ENCODE measurements at places on chromosomes 5 and 9.

- no peak for DNase-seq
These were observed 699.0 kb downstream of the BRINP1 start for GRCh38 chr9:118670011-118670953.

GRCh38 chr5:93821891-93822415, 80.6 kb upstream of the POU5F2 start:
- no peak for DNase-seq

DNA sequence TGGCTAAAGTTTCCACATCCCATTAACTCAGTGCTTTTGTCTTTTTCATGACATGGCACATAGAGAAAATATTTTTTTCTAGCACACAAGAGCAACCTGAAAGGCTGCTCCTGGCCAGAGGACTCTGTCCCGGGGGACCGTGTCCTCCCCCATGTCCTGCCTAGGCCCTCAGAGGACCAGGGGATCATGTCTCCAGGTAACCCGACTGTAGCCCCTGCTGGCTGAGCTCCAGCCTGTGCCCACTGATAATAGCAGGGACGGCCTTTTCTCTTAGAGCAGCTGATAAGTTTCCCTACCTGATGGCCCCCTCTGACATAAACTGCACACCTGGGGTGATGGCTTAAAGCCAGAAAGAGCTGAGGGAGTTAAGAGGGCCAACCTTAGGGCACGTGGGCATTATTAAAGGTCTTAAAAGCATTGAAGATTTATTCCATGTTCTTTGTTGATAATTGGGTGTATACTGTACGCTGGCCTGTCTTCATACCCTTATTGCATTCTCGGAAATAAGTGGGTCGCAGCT, 5.9 kb downstream of the HDHD3 start:
- DNase-seq: no peak

GRCh38 chr5:55634209-55634805, 77.8 kb downstream of the SLC38A9 start:
- no peak for DNase-seq

DNA sequence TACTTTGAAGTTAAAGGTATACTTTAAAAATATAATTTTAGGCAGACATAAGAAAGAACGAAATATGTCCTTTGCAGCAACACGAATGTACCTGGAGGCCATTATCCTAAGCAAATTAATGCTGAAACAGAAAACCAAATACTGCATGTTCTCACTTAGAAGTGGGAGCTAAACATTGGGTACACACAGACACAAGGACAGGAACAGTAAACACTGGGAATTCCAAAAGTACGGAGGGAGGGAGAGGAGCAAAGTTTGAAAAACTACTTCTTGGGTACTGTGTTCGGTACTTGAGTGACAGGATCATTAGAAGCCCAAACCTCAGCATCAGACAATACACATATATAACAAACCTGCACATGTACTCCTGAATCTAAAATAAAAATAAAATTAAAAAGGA, 40.9 kb downstream of the TJP2 start:
- DNase-seq: no peak

DNA sequence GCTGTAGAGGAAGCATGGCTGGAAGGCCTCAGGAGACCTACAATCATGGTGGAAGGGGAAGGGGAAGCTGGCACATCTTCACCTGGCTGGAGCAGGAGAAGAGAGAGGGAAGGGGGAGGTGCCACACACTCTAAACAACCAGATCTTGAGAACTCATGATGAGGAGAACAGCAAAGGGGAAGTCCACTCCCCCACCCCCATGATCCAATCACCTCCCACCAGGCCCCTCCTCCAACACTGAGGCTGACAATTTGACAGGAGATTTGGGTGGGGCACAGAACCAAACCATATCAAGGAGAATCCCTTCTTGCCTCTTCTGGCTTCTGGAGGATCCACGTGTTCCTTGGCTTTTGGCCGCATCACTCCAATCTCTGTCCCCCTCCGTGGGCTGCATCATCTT, 13.1 kb upstream of the CMBL start:
- no peak for DNase-seq

DNA sequence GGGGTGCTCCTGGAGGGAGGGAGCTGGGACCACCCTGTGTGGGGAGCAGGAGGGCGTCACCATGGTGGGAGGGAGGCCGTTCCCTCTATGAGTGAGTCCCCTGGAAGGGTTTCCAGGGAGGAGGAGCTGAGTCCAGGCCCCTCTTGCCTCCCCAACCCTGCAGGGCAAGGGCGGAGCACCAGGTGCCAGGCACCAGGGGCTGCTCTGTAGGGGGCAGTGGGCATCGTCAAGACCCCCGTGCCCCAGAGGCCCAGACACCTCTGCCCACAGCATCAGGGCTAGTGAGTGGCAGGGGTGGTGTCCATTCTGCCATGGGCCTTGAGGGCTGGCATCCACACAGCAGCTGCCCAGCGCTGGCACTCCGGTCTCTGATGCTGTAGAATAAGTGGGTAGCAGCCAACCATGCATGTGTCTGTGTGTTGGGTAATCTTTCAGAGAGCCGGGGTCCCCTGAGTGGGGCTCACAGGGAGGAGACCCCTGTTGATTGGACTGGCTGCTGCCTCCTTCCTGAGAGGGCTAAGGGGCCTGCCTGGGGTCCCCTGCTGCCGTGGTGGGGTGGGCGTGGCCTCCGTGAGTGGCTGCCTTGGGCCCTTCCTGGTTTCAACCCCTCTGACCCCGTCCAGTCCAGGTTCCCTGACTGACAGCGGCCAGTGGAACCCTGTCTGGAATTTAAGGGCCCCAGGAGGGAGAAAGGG, 72.7 kb upstream of the RNU6ATAC start:
- no peak for DNase-seq

DNA sequence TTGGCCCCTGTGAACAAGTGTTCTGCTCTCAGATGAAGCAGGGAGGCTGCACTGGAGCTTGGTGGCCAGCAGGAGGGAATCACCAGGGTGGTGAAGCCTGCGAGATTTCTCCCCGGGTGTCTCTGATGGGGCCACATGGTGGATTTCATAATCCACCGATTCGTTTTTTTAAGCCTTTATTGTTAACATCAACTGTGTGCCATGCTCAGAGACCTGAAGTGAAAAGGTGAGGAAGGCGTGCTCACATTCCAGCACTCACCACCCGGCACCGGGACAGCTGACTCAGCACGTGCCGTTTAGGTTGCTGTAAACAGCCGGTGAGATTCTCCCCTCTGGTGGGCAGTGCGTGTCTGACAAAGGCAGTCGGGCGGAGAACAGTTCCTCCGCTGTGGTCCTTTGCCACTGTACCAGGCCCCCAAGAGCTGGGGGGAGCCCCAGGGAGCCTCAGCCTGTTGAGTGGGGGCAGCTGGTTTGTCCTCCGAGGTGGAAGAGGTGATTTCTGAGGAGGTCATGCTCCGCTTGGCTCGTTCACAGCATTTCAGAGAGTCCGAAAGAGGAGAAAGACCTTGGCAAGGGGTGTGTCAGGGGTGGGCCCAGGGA, 12.7 kb upstream of the AHRR start:
- DNase-seq: no peak

DNA sequence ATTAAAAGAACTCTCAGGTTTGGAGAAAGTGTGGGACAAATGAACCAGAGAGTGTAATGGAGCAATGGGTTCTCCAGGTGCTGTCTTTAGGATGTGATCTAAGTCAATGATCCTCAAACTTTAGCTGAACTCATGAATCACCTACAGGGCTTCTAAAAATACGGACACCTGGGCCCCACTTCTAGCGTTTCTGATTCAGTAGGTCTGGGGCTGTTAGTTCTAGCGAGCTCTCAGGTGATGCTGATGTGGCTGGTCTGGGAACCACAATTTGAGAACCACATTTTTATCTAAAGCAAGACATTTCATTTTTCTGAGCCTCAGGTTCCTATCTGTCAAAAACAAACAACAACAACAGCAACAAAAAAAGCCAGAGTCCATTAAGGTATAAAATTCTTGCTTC, 35.1 kb upstream of the PCA3 start:
- DNase-seq: no peak

- DNase-seq: no peak
These were observed 250.8 kb downstream of the DMRT2 start for GRCh38 chr9:1300941-1301340.

DNA sequence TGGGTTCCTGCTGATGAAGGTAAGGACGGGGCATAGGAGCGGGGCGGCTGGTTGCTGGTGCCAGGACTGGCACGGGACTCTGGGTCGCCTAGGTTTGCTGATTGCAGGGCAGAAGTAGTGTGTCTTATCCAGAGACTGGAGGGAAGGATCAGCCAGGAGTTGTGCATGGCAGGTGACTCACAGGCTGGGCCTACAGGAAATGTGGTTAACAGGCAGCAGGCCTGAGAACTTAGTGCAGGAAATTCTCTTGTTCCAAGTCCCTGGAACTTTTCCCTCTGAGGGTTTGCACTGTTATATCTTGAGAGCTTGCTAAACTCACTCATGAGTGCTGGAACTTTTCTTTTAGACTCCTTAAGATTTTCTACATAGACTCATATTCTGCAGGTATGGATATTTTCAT, 95.1 kb downstream of the ANXA2R start:
- DNase-seq: no peak

DNA sequence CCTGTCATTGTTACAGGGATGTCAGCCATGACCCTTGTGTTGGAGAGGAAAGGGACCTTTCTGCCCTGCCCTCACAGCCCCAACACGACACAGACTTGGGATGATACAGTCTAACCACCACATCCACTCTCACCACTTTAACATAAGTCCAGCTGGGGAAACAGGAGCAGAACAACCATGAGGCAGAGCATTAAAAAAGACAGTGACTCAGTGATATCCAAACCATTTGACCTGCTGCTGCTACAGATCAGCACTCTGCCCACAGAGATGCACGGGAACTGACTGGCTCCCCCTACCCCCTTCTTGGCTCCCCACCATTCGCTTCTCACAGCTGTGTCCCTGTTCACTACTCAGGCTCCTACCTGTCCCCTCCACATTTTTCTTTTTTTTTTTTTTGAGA, 458.6 kb downstream of the ZNF608 start:
- DNase-seq: no peak

- no peak for DNase-seq
These were observed 45.7 kb downstream of the TSPAN17 start for GRCh38 chr5:176692839-176693476.

- no peak for DNase-seq
These were observed 662.2 kb upstream of the ZNF608 start for GRCh38 chr5:125408448-125409233.

DNA sequence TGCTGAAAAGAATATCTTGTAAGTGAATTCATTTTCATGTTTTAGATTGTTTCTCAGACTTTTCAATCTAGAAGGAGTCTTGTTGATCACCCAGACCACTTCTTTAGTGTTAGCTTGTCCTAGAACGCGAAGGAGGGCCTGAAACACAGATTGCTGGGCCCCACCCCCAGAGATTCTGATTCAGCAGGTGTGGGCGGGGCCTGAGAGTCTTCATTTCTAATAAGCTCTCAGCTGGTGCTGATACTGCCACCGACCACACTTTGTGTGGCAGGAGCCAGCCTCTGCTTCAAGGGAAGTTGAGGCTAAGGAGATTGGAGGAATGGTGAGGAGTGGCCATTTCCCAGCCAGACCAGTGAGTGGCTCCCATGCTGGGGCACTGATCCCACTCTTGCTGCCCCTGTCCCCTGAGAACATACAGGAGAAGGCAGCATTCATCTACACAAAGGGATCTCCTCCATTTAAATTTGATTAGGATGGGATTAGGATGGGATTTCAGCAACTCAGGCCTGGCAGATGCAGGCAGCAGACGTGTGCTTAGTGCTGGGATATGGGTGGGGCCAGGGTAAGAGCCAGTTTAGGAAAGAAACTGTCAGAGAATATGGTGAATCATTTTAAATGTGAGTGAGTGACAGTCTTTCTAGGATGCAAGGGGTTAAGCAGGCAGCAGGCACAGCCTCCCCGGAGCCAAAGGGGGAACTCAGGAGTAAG, 35.9 kb downstream of the ZNF618 start:
- no peak for DNase-seq
